ENCODE measurements at places on chromosomes 6 and 20.

DNA sequence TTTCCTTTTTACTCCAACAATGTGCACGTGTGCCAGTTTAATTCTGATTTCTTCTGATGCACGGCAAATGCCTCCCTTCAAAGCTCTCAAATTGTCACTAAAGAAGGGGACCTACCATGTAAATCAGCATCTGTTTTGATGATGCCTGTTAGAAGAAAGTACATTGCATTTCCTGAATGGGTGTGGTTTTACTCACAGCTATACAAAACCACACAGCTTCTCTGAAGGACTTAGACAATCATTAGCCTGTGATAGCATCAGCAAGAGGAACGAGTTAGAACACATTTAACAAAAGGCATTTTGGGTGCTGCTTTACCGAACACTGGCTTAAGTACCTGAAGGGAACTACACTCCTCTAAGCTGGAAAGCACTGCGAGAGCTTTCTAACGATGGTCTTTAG lies 109.4 kb downstream of the ATXN1 start:
- DNase-seq, result no peak

DNA sequence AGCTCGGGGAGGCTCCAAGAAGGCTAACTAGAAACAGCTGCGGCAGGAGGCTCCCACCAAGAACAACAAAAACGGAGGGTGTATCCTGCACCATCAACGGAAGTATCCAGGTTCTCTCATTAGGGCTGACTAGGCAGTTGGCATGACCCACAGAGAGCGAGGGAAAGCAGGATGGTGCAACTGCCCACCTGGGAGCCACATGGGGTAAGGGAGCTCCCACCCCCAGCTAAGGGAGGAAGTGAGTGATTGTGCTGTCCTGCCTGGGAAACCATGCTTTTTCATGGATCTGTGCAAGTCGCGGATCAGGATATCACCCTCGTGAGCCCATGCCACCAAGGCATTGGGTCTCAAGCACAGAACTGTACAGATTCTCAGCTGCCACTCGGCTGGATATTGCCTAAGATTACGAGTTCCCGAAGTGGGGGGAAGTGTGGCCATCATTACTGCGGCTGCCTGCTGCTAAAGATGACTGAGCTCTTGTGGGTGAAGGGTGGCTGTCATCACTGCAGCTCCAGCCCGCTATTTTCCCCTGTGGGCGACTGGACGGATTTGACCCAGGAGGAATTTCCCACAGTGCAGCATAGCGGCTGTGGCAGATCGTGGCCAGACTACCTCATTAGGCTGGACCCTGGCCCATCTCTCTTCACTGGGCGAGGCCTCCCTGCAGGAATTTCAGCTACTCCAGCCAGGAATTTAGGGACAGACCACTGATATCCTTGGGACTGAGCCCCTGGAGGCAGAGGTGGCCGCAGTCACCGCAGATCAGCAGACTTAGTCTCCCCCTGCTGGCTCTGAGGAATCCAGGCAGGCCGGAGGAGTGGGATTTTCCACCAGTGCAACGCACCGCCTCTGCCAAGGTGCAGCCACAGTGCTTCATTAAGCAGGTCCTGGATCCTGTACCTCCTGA lies 515.7 kb downstream of the FRK start:
- no peak for DNase-seq

GRCh38 chr20:45959956-45960630 lies 11.9 kb downstream of the ZNF335 start:
- no peak for DNase-seq

DNA sequence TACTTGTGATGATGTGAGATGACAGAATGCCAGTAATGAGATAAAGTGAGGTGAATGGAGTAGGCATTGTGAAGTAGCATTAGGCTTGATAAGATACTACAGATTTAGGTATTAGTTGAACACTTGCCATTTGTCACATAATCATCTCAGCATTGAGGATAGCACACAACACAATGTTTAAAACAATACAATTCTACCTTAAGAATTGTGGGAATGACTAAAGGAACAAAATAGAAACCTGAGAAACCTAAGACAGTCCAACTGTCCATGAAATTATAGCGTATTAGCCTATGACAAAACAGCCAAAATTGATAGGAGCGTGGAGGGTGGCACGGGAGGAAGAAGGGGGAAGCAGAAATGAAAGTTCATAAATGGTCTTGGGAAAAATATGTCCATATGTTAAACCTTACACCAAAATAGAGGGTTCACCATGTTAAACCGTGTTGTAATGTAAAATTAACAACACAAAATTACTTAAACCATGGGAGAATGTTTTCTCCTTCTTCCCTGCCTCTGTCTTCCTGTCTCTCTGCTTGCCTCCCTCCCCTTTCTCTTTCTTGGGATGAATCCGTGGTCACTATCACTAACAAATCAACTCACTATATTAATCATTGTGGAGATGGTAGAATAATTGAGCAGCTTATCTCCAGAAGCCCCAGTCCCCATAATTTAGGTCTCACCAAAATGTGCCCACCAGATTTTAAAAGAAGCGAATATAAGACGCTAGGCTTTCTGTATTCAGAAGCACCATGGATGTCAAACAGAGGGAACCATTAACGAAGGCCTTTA lies 33.0 kb upstream of the HFE start:
- no peak for DNase-seq

DNA sequence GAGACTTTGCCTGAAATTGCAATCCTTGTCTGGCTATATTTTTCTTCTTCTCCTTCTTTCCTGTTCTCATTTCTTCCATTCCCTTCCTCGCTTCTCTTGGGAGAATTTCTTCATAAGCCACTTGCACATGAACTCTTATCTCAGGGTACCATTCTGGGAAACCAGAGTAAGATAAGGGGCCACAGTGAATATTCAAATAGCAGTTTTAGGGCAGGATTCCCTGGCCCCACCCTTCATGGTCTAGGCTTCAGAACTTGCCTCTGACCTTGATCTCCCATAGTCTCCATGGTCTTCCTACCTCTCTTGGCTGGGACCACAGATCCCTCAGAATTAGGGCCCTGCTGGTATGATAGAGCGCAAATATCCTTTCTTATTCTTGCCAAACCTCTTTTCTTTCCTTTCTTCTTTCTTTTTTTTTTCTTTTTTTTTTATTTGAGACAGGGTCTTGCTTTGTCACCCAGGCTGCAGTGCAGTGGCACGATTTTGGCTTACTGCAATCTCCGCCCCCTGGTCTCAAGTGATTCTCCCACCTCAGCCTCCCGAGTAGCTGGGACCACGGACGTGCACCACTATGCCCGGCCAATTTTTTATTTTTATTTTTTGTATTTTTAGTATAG lies 123.0 kb upstream of the CITED2 start:
- no peak for DNase-seq
